ACHN (cell line): ENCODE measurements at places on chromosomes 12 and 14.

GRCh38 chr14:23114120-23114458 lies 5.0 kb downstream of the CEBPE start:
- DNase-seq: no peak

- DNase-seq: no peak
Measured at GRCh38 chr12:77800501-77800900, 30.2 kb upstream of the NAV3 start.

GRCh38 chr14:24108336-24108874 lies 6.2 kb upstream of the DCAF11 start:
- DNase-seq: no peak

DNA sequence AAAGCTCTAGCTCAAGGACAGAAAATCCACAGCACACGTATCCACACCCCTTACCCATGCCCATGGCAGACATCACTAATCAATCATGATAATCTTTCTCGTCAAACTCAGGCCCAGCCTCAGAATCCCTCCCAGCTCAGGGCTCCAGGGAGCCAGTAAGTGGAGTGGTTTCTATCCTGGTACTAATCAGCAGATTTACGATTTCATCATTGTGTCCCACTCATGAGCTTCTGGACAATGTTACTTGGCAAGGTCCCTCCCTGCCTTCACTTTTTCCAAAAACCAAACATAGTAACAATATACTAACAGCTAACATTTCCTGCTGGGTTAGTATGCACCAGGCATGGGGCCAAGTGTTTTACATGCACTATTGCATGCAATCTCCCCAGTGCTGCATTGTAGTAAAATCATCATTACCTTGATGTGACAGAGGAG lies 45.8 kb upstream of the NCOR2 start:
- no peak for DNase-seq
